Stimulated activated CD8-positive, alpha-beta memory T cell treated with anti-CD3 and anti-CD28 coated beads, Interleukin-15, amount 100 ng/mL, for 4 hours (primary cell): ENCODE measurements at places on chromosomes 3 and 15.

DNA sequence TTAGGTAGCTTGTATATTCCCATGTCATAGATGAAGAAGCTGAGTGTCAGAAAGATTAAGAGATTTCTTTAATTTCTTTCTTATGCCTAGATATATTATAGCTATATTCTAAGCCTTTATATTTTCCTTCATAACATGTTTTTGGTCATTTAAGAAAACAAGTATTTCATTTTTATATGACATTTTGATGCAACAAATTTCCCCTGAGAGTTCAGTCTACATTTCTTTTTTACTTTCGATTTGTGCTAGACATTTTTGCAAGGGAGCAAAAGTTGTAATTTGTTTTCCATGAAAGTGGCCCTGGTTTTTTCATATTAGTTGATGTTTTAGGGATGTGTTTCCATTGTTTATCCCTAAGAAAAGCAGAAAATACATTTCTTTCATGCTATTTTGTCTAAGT lies 344.9 kb downstream of the NLGN1 start:
- DNase-seq, result no peak

- no peak for DNase-seq
Measured at GRCh38 chr15:71313806-71314205, 198.5 kb downstream of the THSD4 start.

DNA sequence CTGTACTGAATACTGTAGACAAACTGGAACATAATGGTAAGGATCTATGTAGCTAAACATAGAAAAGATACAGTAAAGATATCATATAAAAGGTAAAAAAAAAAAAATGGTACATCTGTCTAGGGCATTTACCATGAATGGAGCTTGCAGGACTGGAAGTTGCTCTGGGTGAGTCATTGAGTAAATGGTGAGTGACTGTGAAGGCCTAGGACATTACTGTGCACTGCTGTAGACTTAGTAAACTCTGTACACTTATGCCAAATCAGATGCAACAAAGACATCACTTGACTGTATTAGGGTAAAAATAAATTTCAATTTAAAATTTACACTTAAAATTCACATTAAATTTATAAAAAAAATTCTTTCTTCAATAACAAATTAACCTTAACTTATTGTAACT lies 281.3 kb upstream of the LMCD1 start:
- no peak for DNase-seq

DNA sequence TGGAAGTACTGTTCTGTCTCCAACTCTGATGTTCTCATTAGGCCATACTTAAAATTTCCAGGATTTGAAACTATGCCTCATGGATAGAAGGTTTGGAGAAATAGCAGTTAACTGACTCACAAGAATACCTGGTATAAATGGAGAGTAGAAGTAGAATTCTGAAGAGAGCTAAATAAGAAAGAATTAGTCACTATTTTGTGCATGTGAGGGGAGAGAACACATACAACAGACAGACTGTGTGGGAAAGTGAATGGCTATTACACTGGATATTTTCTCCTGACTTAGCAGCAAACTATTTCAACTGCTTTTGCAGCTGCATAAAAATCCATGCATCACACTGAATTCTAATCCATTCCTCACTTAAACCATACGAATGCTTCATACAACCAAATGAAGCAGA lies 71.3 kb downstream of the C3orf70 start:
- DNase-seq, result no peak

- DNase-seq, result no peak
Measured at GRCh38 chr3:45223889-45224727, 2.0 kb downstream of the TMEM158 start.

DNA sequence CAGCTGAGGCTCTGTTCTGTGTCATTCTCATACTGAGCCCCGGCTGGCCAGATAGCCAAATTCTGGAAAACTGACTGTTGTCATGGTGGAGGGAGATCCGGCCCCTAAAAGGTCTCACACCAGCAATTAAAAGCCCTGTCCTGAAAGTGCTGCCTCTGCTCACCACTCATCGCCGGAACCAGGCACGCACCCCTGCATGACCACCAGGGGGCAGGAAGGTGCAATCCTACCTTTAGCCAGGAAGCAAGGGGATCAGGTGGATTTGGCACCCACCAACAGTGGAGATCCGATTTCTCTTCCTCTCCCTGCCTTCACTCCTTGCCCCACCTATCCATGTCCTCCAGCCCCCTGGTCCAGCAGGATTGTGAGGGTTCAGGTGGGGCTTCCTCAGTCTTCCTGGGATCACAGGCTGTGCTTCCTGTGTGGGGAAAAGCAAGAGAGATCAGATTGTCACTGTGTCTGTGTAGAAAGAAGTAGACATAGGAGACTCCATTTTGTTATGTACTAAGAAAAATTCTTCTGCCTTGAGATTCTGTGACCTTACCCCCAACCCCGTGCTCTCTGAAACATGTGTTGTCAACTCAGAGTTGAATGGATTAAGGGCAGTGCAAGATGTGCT lies 16.1 kb upstream of the CACNA2D2 start:
- DNase-seq, result peak; percentile 25

- no peak for DNase-seq
Measured at GRCh38 chr3:81443958-81444357, 317.5 kb downstream of the GBE1 start.

- DNase-seq, result no peak
Measured at GRCh38 chr15:74983725-74984231, 11.6 kb upstream of the SCAMP5 start.

DNA sequence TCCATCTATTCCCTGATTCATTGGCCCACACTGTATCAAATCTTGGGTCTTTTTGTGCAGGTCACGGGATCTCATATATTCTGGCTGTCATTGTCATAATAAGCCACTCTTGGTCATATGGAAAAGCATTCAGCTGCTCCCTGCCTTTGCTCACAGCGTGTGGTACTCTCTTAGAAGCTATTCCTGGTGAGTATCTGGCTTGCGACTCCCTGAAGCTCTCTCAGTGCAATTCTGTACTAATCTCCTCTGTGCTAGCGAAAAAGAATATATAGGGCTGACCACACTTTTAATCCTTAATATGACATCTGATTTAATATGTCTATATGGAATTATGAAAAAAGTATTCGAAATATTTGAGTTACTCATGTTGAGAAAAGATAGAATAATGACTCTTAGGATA lies 440.8 kb upstream of the GBE1 start:
- DNase-seq, result no peak

GRCh38 chr15:82228750-82229149 lies 33.8 kb downstream of the EFL1 start:
- DNase-seq, result no peak

DNA sequence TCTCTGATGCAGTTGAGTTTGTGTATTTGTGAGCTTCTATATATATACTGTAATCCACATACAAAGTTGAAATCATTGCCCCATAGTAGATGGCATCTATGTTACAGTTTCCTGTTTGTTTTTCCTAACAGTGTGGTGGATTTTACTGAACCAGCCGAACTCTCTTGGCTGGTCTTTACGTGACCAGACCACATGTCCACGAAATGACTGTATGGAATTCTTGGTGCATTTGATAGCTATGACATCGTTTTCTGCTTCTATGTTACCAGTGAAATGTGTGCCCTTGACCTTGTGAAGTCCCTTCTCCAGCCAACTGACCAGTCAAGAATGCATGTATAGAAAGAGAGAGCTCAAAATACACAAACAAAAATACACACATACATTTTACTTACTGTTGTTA lies 1.8 kb downstream of the KCNMB2 start:
- no peak for DNase-seq

DNA sequence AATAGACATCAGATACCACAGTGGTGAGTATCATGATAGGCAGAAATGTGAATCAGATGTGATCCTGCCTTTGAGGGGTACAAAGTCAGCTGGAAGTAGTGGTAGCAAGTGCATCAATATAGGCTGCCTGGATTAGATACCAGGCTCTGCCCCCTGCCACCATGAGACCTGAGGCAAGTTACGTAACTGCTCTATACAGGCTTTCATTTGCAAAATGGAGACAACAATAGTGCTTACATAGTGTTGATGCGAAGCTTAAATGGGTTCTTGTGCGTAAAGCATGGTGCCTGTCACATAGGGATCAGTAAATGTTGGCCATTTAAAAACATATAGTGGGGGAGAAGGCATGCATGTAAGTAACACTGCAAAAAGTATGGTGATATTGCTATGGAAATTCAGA lies 158.0 kb downstream of the RYR3 start:
- no peak for DNase-seq

- no peak for DNase-seq
Measured at GRCh38 chr15:48899793-48900192, 21.9 kb downstream of the EID1 start.

- DNase-seq, result no peak
Measured at GRCh38 chr15:89111961-89112340, 23.7 kb downstream of the ABHD2 start.

DNA sequence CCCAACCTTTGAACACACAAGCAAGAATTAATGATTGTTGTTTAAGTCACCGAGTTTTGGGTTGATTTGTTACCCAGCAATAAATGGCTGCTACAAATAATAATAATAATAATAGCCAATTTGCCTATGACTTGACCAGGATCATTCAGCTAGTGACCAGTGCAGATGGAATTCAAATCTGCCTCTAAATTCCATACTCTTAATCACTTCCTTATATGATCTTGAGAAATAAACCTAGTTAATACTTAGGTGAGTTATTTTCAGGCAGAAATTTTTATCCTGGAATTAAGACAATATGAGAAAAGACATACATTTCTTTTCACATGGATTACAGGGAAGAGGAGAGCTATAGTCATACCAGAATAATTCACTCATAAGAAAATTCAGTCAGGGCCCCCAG lies 116.0 kb upstream of the GALNT15 start:
- DNase-seq, result no peak

- no peak for DNase-seq
Measured at GRCh38 chr3:154614601-154615000, 184.6 kb upstream of the GPR149 start.

DNA sequence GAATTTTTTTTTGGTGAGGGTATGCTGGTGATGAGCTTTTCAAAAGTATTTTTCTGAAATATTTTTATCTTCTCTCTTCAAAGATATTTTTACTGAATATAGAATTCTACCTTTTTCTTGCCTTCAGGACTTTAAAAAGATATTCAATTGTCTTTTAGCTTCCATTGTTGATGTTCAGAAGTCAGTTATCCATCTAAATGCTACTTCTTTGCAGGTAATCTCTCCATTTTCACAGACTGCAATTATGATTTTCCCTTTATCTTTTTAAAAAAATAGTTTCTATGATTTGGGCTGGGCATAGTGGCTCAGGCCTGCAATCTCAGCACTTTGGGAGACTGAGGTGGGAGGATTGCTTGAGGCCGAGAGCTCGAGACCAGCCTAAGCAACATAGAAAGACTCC lies 222.4 kb downstream of the IL20RB start:
- DNase-seq, result no peak

GRCh38 chr3:151282921-151283320 lies 4.6 kb upstream of the P2RY14 start:
- DNase-seq, result no peak

DNA sequence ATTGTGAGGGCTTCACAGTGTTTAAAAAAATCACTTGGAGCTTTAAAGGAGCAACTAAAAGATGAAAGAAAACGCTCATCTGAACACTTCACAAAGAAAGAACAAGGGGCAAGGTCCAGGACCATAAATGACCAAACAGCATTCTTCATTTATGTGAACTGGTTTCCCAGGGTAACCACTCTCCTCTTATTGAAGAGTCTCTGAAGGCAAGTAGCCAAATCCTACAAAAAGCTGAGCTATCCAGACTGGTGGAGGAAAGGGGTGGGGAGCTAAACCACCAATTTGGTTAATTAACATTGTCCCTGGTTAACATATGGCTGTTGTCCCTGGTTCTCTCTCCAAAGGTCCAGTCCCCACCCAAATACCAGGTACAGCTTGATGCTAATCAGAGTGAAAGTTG lies 58.1 kb downstream of the OSBPL10 start:
- DNase-seq, result no peak

DNA sequence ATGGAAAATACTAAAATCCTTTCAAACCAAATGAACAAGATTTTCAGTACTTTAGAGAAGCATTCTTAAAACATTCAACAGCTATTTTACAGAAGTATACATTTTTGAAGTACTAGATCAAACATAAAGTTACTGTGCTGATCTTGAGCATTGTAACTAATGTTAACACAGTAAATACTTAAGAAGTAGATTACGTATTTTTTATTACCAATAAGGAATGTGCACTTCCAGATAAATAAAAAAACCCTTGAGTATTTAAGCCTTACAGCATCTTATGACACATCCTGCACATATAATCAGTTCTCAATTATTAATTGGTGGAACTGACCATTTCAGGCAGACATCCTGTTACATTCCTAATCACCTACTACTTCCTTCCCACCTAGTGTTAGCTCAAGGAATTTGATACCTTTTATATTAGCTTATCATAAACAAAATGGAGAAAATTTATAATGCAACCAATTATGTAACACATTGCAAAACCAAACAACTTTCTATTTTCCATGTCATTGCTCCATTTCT lies 32.8 kb downstream of the COPS2 start:
- DNase-seq, result no peak

- DNase-seq, result no peak
Measured at GRCh38 chr15:51907136-51907862, 64.3 kb downstream of the LEO1 start.

DNA sequence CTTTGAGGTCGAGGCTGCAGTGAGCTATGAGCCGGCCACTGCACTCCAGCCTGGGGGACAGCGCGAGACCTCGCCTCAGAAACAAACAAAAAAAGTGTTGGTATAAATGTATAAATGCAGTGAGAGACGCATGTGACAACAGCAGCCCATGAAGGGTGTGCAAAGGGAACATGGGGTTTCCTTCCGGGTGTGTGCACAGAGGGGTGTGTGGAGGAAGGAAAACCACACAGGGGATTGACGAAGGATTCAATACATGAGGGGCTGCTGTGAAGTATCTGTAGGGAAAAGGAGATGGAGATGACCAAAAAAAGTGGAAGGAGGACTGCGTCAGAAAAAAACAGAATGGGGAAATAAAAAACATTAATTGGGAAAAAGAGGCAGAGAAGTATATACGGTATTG lies 1.1 kb downstream of the MTFMT start:
- no peak for DNase-seq

DNA sequence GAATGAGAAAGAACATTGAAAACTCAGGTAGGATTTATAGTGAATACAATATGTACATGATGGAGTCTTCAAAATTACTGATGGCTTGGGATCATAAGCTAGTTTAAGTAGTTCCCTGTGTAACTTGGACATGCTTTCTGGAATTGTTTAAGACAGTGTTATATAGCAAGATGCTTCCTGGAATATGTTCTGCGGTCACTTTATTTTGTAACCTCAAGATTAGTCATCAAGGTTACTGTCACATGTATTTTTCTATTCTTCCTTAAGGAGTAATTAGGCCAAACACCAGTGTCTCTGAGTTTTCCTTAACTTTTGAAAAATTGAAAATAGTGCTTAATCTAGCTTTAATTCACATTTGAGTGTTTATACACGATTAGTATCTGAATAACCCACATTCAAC lies 760.3 kb upstream of the ARRDC4 start:
- DNase-seq, result no peak
